Smooth muscle cell of the pulmonary artery (primary cell): ENCODE measurements at places on chromosomes 3 and 15. TPM values are rescaled to one million over a fixed set of nuclear protein-coding genes. Genes with fewer than 3 reads are reported as not detected.

ATP13A3 gene
- 808 and 913 TPM in 2 replicates for total RNA-seq

NUTM1 gene
- not detected in 2 replicates for total RNA-seq

SYNPR gene
- total RNA-seq: not detected in 2 replicates

RAB5A gene
- 53.1 and 68.0 TPM in 2 replicates for total RNA-seq

MAPKBP1 gene
- total RNA-seq: 20.7 and 26.6 TPM in 2 replicates

CCDC54 gene
- not detected in 2 replicates for total RNA-seq

DUOXA2 gene
- not detected in 2 replicates for total RNA-seq

RLBP1 gene
- not detected in 2 replicates for total RNA-seq

JAGN1 gene
- 23.5 and 23.8 TPM in 2 replicates for total RNA-seq

GOLGA8T gene
- 0.13 and 0.17 TPM in 2 replicates for total RNA-seq

ARHGAP31 gene
- total RNA-seq: 9.8 and 16.9 TPM in 2 replicates

CCDC13 gene
- 0.26 and 0.36 TPM in 2 replicates for total RNA-seq

GOLGA8N gene
- total RNA-seq: 6.8 and 7.1 TPM in 2 replicates

SCAANT1 gene
- not detected in 2 replicates for total RNA-seq
